ENCODE measurements at places on chromosomes 3 and 15.

GRCh38 chr3:127672429-127673190 is at the start of gene ABTB1:
ABTB1 (plus strand) TSS chr3:127672952; CDS start chr3:127673026, 74 bp downstream.
- DNase-seq: peak; percentile 75

DNA sequence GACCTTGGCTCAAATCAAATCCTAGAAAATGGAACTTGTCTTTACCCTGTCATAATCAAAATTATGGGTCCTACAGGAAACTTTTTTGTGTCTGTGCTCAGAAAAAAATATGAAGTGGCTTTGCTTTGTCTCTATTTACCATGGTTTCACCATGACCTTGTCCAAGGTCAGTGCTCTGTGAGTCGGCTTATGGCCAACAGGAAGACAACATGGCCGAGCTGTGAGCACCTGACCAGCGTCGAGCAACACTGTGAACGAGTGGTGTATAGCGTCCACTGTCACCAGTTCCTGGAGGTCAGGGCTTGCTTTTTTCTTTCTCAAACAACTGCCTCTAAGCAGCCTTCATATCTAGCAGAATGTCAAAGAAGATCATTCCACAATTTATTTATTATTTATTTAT is 67.9 kb downstream of the MYO1E start:
- no peak for DNase-seq

DNA sequence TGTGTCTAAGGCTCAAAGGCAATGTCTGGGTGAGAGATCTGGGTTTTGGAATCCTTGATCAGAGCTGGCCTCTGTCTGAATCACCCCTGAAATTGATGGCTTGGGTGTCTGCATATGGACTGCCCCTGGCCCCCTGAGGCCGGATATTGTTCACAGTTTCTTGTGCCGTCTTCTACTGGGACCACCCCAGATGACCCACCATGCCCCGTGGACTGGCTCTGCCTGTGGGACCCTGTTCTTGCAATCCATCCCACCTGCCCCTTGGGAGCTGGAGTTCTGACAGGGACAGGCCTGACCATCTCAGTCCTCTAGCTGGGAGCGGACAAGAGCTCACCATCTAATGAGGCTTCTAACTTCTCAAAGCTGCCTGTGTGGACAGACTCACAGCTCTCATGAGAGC is 119.9 kb downstream of the FAM43A start:
- no peak for DNase-seq

- no peak for DNase-seq
Measured at GRCh38 chr3:43687499-43687811, 3.3 kb upstream of the ABHD5 start.

- no peak for DNase-seq
Measured at GRCh38 chr3:87361271-87361670, 84.9 kb upstream of the POU1F1 start.
